ENCODE measurements at places on chromosomes 13 and 19.

DNA sequence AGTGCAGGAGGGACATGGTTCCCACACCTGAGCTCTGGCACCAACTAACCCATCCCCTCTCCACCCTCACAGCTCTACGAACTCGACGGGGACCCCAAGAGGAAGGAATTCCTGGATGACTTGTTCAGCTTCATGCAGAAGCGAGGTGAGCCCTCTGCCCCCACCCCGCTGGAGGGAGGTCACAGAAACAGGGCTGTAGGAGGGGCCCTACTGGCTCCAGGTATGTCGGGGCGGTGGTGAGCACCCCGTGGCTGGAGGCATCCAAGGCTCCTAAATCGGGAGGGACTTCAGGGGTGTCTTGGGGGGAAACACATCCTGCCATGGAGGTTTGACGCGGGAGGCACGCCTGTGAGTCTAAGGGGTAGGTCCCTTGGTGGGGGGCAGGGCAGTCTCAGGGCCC is 24.1 kb upstream of the WDR18 start:
- DNase-seq = no peak

DNA sequence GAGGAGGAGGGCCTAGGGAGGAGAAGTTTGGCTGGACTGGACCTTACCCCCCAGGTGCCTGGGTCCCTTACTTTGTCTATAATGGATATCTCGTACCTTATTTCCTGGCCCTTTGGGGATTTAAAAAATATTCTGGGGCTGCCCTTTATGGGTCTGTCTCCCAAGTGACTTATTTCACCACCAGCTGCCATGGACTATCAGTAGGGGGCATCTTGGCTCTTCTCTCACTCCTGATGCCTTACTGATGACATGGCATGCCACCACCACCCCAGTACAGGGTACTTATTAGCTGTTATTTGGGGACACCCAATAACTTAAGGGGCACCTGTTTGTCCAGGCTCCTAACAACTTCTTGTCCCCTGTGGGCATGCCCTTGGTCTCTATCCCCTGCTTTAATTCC is 38.0 kb downstream of the NFIX start:
- DNase-seq = no peak

DNA sequence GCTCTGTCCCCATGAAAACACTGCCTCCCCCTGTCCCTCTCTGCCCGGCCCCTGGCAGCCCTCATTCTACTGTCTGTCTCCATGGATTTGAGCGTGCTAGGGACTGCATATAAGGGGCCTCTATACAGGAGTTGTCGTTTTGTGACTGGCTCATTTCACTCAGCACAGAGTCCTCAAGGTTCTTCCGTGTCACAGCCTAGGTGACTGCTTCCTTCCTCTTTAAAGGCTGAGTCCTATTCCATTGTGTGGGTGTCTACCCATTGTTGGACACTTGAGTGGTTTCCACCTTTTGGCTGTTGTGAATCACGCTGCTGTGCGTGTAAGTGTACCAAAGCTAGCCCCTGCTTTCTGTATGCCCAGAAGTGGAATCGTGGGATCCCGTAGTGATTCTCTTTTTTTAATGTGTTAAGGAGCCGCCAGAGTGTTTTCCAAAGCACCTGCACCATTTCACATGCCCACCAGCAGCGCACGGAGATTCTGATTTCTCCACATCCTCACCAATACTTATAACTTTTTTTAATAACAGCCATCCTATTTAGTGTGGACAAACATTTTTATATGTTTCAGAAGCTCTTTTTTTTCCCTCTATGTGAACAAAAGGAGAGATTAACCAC is 116.7 kb downstream of the COL4A2 start:
- DNase-seq = no peak

- peak; percentile 52 for DNase-seq
Observed at GRCh38 chr13:79898996-79899395, 418.0 kb downstream of the NDFIP2 start.

DNA sequence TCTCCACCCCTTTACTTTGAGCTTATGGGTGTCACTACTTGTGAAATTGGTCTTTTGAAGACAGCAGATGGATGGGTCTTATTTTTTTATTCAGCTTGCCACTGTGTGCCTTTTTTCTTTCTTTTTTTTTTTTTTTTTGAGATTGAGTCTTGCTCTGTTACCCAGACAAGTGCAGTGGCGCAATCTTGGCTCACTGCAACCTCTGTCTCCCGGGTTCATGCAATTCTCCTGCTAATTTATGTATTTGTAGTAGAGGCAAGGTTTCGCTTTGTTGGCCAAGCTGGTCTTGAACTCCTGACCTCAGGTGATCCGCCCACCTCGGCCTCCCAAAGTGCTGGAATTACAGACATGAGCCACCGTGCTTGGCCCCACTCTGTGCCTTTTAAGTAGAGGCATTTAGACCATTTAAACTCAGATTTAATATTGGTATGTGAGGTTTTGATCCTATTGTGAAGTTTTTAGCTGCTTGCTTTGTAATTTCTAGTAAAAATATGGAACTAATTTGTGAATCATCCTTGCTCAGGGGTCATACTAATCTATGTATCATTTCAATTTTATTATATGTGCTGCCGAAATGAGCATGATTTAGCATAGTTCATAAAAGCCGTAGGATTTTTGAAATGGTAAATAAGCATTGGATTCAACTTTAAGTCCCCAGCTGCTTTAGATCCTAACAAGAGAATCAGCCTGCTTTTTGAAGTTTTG is 584.5 kb downstream of the SLITRK1 start:
- DNase-seq = no peak

GRCh38 chr13:50334944-50335343 is 319.7 kb downstream of the KCNRG start:
- no peak for DNase-seq

DNA sequence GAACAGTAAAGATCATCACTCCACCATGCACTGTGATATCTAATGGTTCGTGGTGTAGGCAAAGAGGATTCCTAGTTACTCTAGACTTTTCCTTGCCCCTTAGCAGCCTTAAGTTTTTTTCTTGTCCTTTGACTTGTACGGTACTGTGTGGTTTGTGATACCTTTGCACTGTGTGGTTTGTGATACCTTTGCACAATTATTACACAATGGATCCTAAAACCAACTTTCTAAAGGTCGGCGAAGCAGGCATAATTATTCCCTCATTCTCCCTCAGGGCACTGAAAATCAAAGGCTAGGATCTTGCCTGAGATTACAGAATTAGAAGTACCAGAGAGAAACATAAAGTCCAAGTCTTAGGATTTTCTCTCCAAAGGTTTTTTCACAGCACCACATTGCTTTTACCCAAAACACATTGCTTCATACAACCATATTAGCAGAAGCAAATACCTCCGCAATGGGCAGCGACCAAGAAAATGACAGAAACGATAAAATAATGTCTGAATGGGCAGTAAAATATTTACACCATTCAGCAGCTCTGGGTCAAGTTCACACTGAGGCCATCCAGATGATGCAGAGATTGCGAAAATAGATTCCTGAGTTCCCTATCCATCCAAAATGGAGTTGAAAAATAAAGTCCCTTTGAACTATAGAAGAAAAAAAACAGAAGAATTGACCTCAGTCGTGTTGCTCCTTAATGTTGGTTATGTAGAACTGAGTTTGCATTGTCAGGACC is 106.4 kb downstream of the FGF14 start:
- DNase-seq = no peak

GRCh38 chr19:46824890-46825730 is 25.5 kb downstream of the AP2S1 start:
- no peak for DNase-seq

GRCh38 chr13:20247403-20247802 is 15.3 kb upstream of the GJB6 start:
- no peak for DNase-seq

DNA sequence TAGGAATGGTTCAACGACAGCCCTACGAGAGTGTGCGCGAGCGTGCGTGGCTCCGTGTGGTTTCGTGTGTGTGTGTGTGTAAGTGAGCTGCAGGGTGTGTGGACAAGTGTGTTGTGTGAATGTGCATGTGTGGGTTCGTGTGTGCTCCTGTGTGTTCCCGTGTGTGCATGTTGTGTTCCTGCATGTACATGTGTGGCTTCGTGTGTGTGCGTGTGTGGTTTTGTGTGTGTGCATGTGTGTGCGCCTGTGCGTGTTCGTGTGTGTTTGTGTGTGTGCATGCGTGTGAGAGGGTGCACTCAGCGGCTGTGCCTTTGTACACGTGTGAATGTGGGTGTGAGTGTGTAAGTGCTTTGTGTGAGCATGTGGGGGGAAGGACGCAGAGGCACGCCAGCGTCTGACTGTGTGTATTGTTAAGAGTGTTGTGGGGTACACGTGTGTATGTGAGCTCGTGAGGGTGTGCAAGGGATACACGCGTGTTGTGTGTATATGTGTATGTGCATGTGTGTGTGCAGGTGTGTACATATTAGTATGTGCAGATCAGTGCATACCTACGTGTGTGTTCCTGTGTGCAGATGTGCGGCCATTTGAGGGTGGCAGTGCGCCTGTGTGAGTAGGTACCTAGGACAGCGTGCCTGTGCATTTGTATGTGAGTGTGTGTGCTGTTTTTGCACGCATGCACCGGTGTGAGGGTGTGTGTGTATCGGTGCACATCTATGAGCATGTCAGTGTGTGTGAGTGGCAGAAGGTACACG is 24.3 kb upstream of the ONECUT3 start:
- DNase-seq = no peak

Measured in bronchial epithelial cell (primary cell).